ENCODE measurements at places on chromosomes 12 and 14. TPM values are rescaled to one million over a fixed set of nuclear protein-coding genes. Genes with fewer than 3 reads are reported as not detected.

GRCh38 chr12:111031916-111032590, 111.7 kb upstream of the MYL2 start:
- no peak for DNase-seq

Gene LRP6
- total RNA-seq = 17.3 TPM

DNA sequence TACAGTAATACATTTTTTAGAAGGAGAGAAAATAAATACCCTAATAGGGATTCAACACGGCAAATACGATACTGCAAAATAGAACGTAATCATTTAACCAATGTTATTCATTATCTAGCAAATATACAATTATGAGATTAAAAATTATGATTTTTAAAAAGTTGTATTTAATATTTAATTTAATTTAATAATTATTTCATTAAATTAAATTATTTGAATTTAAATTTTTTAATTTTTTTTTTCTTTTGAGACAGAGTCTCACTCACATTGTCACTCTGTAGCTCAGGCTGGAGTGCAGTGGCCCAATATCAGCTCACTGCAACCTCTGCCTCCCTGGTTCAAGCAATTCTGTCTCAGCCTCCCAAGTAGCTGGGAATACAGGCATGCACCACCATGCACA, 42.0 kb downstream of the GXYLT1 start:
- no peak for DNase-seq

DNA sequence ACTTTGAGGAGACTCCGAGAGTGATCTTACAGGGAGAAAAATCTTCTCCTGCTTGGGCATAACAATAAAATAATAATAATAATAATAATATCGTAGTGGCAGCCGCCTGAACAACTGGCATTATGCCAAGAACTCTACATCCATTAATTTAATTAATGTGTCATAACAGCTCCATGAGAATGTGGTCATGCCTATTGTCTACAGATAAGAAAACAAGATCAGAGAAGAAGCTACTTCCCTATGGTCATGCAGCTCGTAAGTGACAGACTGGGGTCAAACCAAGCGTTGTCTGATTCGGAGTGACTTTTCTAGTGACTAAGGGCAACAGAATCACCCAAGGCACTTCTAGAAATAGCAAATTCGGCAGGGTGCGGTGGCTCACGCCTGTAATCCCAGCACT, 11.7 kb downstream of the PROX2 start:
- peak; percentile 23 for DNase-seq

DNA sequence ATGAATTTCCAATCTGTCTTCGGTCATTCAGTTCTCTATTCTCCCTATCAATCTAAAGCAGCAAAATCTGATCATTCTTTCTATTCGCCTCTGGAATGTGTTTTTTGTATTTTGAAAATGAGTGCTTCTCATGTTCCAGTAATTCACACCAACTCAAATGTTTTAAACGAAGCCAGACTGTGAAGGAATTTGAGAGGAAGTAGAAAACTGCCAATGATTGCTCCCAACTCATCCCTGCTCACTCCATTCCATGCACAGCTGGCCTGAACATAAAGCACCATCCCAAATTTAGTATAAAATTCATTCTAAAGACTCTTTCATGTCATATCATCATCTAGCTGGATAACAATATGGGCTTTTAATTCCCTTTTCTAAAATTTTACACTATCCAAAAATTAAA, 123.8 kb downstream of the DUSP6 start:
- DNase-seq = no peak

DNA sequence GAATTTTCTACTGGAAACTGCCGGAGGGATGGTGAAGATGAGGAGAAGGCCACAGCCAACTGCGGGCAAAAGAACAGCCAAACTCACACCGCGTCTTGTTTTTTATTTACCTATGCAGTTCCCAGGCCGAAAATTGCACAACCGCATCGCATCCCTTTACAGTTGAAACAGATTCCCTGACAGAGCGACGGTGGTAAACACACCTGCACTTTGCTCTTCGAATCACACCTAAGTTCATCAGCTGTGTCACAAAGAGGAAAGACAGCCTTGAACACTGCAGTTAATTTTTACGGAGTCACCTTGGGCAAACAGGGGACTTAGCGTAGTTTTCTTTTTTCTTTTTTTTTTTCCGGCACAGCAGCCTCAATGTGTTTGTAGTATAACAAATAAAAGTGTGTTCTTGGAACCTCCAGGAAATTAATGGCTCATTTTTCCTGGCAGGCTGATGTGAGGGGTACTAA, 272.0 kb upstream of the DIO3 start:
- DNase-seq = no peak

DNA sequence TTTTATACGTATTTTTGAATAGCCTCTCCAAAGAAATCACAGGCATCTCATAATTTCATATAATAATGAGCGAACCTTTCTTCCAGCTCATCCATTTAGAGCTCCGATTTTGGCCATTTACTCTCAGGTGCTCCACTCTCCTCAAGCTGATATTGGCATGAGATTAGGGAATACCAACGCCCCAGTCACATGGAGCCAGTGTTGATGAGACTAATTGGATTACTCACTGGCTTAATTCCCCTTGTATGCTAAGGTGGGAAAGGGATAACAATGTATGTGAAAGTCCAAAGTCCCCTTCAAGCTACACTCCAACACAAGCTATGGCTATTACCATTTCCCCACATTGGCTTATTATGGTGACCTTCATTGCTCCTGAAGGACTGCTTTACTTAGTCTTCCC, 76.6 kb upstream of the NAV3 start:
- DNase-seq = no peak

GRCh38 chr14:91509083-91509877, 830 bp downstream of the PPP4R3A start:
- DNase-seq = no peak

Gene NT5DC3
- 15.7 TPM for total RNA-seq

DNA sequence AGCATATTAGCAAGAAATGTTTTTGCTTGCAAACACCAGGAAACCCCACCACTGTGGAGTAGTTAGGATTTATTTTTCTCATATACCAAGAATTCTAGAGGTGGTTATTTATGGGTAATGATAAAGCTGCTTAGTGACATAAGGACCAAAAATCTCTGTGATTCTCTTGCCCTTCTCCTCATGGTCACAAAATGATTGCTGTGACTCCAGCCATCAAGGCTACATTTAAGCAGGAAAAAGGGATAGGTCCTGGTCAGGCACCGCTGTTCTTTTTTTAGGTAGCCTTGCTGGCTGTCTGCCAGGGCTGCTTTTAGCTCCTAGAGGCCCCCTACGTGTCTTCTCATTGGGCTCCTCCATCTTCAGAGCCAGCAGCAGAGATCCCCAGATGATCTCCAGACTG, 104.2 kb downstream of the AACS start:
- DNase-seq = no peak

- peak; percentile 49 for DNase-seq
Observed at GRCh38 chr12:98808243-98808875, 163.3 kb downstream of the APAF1 start.

GRCh38 chr12:87266305-87266704, 762.9 kb downstream of the C12orf50 start:
- DNase-seq = peak; percentile 44

- DNase-seq = no peak
Observed at GRCh38 chr12:131226345-131227265, 272.9 kb downstream of the ADGRD1 start.

DNA sequence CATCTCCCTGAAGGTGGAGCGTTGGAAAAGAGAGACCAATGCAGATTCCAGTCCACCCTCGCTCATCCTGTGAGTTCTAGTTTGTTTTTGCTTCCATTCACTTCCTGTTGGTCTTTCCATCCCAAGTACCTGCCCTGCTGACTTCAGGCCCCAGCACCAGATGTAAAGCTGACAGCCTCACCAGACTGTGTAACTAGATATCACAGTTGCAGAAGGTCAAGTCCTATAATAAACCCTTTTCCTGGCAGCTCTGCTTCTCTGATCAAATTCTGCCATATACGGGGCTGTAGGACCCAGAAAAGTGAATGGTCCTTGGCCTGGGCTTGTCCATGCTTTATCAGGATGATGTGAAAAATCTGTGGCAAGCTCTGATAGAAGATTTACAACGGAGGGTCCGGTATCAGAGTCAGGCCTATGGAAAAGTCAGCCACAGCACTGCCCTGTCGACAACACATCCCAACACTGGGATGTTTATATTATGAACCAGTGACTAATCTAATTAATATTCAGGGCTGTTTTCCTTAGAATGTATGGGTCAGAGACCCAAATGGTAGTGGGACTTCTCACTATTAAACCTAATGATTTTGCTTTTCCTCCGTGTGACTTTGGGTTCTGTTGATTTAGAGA, 42.1 kb downstream of the CCDC175 start:
- DNase-seq = no peak

Gene PAH
- total RNA-seq = not detected

Gene TAS2R42
- not detected for total RNA-seq

Gene RAD51AP1
- total RNA-seq = 24.7 TPM

DNA sequence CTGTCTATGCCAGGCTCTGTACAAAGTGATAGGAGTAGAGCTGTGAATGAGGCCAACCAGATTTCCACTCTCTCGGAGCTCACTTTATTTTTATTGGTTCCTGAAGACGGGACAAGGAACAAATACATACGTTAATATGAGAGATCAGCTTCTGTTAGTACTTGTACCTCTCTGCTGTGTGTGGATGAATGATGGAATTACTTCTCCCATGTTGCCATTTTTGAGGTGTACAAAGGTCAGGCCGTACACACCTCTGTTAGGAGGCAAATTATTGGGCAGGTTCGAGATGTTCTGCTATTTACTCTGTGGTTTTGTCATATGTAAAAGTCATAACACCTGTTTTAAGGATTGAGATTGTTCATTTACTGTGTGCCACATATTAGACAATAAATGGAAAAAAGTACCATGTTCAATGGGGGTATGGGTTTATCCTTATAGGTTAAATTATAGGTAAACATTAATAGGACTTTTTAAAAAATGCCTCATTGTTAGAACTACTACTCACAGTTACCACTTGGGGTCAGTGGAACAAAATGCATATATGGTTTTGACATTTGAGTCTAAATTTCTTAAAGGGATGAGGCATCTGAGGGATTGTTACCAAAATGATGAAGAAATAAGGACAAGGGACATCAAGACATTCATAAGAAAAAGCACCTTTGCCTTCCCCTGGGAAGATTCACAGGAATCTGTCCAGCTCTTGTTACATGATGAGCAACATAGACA, 26.9 kb downstream of the WBP11 start:
- peak; percentile 38 for DNase-seq

Gene JPH4
- not detected for total RNA-seq

Gene GARIN6
- total RNA-seq = not detected

GRCh38 chr12:30485230-30485890, 210.3 kb downstream of the IPO8 start:
- DNase-seq = no peak

- DNase-seq = peak; percentile 70
Observed at GRCh38 chr12:57899010-57899662, 42.2 kb upstream of the ATP23 start.

Gene TAS2R31
- 0.75 TPM for total RNA-seq

Gene RPGRIP1
- total RNA-seq = not detected

- DNase-seq = no peak
Observed at GRCh38 chr12:50603817-50604639, 99.2 kb downstream of the DIP2B start.

- DNase-seq = no peak
Observed at GRCh38 chr14:58780605-58781004, 142.8 kb downstream of the DACT1 start.

Gene PZP
- total RNA-seq = not detected

GRCh38 chr12:19223018-19223417, 93.5 kb downstream of the PLEKHA5 start:
- peak; percentile 46 for DNase-seq

Gene BICD1
- total RNA-seq = 15.7 TPM

Gene NFATC4
- total RNA-seq = 11.5 TPM

DNA sequence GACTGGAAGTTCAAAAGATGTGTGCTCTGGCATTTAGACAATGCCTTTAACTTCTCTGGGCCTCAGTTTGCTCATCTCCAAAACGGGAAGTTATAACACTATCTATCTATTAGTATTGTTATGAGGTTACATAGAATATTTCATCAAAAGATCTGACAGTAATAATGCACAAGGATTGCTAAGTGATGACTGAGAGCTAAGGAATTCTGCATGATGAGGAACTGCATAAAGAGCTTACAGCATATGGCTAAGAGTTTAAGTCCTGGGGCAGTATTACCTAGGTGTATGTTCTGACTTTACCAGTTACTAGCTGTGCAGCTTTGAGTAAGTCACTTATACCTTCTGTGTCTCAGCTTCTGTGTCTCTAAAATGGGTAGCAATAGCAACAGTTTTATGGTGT, 160.1 kb upstream of the TMPO start:
- DNase-seq = peak; percentile 58

GRCh38 chr14:33851366-33851765, 99.5 kb downstream of the EGLN3 start:
- no peak for DNase-seq

GRCh38 chr14:103404032-103404918, 19.1 kb downstream of the MARK3 start:
- no peak for DNase-seq

Gene HAL
- 1.5 TPM for total RNA-seq

- no peak for DNase-seq
Observed at GRCh38 chr12:40615590-40615989, 76.6 kb upstream of the CNTN1 start.

GRCh38 chr14:56666716-56667115, 87.1 kb downstream of the TMEM260 start:
- peak; percentile 82 for DNase-seq

Gene AQP6
- total RNA-seq = not detected

Gene VWF
- total RNA-seq = not detected

DNA sequence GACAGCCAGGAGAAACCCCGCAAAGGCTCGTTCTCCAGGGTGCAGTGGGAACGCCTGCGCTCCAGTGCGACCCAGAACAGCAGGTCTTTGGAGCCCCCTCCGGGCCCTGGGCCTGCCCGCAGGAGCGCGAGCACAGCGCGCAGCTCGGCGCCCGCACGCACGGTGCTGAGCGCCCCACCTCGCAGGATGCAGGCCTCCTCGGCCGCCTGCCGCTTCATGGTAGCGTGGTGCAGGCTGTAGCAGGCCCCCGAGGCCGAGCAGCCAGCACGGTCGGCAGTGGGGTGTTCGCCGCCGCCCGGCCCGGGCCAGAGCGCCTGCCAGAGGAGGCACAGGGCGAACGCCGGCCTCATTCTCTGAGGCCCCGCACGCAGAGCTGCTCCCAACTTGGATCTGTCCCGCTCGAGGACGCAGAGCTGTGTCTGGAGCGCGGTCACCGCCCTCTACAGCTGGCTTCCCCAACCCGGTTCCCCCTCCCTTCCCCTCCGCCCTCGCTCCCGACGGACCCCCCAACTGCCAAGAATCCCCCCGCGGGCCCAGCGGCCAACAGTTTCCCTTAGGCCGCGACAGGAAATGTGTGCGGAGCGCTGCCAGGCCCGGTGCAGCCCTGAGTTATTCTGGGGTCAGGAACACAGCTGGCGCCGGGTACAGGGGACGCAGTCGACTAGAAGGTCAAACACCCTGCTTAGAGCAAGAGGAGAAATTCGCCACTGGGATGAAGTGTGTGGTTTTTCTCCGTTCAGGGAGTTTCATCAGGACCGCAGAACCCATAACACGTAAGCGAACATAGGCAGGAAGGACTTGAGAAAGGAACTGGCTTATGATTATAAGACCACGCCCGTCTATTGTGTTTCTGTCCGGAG, at the start of gene CLEC14A:
Gene CLEC14A, minus strand, starts transcription at position 421 of the 860 bp plus-strand sequence. Its CDS starts 71 bp downstream, at position 350.
- DNase-seq = no peak

- no peak for DNase-seq
Observed at GRCh38 chr12:98403936-98404335, 111.5 kb upstream of the TMPO start.
